ENCODE measurements at places on chromosomes 5 and 9. TPM values are rescaled to one million over a fixed set of nuclear protein-coding genes. Genes with fewer than 3 reads are reported as not detected.

DNA sequence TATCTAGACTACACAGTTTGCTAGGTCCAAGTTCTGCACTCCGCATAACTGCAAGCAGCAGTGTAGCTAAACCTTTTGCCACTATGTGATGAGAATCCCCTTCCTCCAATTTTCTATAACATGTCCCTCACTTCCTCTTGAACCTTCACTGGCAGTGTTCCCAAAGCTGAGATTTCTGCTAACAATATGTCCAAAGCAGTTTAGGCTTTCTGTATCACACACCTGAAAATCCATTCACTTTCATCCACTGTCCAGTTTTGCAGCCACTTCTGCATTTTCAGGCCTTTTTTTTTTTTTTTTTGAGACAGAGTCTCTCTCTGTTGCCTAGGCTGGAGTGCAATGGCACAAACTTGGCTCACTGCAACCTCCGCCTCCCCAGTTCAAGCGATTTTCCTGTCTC lies 111.1 kb downstream of the GADD45G start:
- DNase-seq, result no peak

DNA sequence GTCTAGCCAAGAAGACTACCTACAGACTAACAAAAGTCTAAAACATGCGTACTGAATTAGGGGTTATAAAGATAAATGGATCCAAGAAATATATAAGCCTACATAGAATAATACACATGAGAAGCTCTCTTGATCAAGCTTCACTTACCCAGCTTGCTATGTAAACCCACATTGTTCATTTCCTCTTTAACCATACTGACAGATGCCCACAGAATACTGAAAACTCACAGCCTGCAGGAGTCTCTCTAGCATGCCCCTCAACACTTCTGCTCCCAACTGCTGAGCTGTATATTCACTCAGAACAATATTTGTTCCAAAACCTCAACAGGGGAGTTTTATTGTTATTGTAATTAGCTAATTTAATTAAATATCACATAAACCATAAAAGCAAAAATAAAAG lies 52.4 kb downstream of the RFX3 start:
- no peak for DNase-seq

DNA sequence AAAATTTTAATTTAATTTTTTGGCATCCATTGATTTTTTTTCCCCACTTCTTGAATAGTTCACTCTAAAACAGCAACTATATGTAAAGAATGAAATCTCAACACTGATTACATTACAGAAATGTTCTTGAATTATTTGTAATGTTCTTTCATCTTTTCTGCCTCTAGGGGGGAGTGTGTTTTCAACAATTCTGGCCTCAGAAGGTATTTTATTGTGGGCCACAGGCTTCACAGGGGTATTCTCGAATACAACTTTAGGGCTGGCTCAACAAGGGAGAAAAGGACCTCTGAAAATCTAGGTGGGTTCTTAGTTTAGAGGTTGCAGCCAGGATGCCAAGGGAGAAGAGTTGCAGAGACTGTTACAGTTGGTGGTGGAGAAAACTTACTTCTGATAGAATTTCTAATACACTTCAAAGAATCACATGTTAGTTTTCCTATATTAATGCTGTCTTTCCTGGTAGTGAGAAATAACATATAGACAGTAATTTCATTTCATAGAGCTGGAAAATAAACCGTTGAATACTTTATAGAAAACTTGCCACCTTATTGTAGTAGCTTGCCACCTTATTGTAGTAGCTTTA lies 3.6 kb upstream of the NPR3 start:
- no peak for DNase-seq

- DNase-seq, result no peak
Observed at GRCh38 chr5:171771856-171772255, 13.8 kb upstream of the SMIM23 start.

- DNase-seq, result peak; percentile 13
Observed at GRCh38 chr9:113649054-113649453, 185.5 kb downstream of the RGS3 start.

- DNase-seq, result peak; percentile 43
Observed at GRCh38 chr9:91159664-91160121, 202.0 kb downstream of the AUH start.

GRCh38 chr5:56328753-56329560 lies 95.8 kb upstream of the ANKRD55 start:
- no peak for DNase-seq

DNA sequence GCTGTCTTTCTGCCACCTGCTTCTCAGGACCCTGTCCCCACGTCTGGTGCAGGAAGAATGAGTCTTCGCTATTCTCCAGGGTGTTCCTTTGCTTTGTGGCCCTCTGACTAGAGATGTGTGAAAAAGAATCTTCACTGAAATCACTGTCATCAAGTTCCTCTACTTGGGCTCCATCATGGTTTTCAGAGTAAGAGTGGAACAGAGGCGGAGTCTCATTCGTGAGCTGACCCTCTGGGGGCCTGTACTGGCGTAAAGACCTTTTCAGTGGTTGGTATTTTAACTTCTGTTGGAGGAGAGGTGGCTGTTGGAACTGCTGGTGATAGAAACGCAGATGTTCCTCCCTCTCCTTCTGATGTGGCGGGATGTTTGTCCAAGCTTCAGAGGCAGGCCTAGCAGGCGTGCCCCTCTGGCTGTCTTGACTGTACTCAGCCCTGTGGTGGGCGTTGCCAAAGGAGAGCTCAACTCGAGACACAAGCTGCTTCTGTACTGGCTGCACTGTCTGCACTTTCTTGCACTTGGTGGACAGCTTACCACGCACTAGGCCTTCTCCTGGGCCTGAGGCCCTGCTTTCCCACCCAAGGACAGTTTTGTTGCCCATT lies 72.0 kb downstream of the KIF24 start:
- no peak for DNase-seq

DNA sequence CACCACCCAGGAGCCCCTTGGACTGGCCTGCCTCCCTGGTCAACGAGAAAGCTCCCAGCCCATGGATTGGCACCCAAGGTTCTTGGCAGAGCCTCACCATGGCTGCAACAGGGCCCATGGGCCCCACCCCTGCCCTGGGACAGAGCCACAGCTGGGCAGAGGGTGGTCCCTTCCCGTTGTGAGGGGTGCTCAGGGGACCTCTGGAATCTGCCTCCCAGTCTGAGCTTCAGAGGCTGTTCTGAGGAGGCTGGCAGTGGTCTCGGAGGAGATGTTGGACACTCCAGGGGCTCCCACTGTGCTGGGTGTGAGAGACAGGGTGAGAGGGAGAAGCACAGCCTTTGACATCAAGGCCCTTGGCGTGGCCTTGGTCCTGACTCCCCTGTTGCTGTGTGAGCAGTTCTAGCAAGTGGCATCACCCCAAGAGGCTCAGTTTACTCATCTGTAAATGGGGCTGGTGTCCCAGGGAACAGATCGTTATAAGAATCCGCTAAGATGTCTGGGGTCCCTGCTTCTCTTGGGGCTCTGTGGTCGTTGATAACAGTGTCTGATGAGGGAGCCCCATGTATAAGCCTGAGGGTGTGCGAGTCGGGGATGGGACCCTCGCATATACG lies 33.0 kb downstream of the LHX3 start:
- DNase-seq, result no peak

GRCh38 chr5:77876862-77877502 lies 100.8 kb upstream of the TBCA start:
- DNase-seq, result no peak

- no peak for DNase-seq
Observed at GRCh38 chr5:25975885-25976284, 1062.5 kb downstream of the CDH9 start.

DNA sequence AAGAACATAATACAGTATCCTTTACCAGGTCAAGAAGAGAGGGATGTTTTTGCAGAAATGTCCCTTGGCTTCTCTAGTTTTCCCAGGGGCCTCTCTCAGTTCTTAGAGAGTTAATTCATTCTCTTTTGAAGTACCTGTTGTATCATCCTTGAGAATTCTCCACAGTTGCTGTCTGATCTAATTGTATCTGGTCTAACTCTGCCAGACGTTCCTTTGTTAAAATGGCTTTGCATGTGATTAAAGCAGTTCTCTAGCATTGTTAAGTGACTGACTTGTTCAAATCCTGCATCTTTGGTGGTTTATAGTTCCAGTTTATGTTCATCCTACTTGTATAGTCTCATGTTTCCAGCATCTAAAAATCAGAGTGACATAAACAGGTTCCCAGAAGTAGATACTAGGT lies 65.0 kb downstream of the KIAA1958 start:
- no peak for DNase-seq

DNA sequence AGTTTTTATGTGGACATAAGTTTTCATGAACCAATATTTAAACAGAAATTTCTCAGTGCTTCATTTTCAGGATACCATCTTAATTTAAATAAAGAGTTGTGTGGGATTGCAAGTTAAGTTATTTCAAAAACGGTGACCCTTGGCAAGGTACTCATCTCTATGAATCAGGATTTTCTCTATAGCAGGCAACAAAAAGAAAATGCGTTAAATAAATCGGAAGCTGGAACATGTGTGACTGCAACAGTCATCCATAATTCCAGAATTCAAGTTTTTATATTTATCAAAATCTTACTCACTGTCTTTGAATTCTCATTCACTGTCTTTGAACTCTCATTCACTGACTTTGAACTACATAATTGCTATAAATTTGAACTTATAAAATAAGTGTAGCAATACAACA lies 5.8 kb upstream of the RECK start:
- no peak for DNase-seq

GRCh38 chr5:100827481-100827889 lies 75.6 kb downstream of the ST8SIA4 start:
- DNase-seq, result no peak

GRCh38 chr5:180283026-180283615 lies 8.8 kb downstream of the MAPK9 start:
- no peak for DNase-seq

- DNase-seq, result no peak
Observed at GRCh38 chr5:65577141-65577540, 14.0 kb downstream of the PPWD1 start.

DNA sequence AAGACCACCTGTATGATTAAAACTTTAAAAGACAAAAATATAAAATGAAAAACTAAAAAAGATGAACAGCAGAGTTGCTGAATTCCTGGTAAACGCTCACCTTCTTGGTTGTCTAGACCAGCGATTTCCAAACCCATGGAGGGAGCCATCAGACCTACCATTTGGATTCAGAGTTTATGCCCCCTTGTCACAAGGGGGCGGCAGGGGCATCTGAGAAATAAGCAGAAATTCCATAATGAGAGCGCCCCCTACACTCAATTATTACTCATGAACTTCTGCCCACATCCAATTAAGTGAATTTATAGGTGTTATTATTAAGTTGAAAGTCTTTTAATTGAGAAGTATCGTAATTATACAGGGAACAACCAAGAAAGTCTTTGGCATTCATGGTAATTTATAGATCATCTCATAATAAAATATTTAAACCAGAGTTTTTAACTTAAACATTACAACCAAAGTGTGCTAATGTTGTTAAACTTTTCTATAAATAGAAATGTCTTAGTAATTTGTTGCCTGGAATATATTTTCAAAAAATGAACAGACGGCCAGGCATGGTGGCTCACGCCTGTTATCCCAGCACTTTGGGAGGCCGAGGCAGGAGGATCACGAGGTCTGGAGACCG lies 35.2 kb upstream of the SPATA31C2 start:
- no peak for DNase-seq

DNA sequence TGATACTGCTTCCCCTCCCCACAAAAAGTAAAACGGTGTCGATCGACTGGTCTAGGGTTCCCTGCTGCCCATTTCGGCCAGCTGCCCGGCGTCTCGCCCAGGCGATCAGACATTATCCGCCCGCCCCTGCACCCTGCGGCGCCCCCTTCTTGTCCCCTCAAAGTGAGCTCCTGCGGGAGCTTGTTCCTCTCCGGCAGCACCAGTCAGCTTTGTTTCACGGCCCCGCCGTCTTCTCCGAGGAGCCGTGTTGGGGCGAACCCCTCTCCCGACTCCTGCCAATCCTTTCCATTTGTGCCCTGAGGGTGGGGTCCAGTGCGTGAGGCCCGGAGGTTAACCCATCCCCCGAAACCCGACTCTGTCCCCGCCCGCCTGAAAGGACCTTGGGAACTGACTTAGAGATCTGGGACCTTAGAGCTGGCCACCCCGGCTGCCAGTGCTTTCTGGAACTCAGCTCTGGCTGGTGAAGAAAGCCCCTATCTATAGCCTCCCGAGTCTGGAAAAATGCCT lies 518 bp downstream of the UBE2B start:
- peak; percentile 78 for DNase-seq

DNA sequence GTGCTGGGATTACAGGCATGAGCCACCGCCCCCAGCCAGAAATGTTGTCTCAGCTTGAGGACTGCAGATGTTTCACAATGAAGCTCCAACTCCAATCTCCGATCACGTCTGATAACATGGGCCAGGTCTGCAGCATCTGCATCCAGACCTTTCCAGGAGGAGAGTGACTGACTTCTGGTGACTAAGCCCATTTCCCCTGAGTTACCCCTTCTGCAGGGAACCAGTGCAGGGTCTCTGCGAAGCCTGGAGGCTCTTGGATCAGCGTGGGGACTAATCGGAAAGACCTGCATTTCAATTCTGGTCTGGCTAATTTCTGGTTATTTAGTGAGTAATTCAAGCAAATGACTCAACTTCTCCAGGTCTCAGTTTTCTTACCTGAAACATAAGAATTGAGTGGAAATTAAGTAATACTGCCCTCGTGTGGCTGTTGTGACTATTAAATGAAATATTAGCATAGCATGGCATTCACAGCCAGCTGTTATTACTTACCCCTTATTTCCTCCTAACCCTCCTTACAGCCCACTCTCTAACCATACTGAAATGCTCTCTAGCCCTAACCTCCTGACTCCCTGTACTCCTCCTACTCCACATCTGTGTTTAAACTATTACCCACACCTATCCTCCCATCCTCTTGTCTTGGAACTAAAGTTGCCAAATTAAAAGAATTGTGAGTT lies 2.2 kb upstream of the GNPDA1 start:
- DNase-seq, result peak; percentile 34

DNA sequence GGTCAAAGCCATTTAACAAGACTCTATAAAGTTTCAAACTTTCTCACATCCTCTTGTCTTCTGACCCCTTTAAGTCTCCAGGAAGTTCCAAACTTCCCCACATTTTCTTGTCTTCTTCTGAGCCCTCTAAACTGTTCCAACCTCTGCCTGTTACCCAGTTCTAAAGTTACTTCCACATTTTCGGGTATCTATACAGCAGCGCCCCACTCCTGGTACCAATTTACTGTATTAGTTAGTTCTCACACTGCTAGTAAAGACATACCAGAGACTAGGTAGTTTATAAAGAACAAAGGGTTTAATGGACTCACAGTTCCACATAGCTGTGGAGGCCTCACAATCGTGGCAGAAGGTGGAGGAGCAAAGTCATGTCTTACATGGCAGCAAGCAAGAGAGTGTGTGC lies 23.3 kb upstream of the PRLR start:
- DNase-seq, result no peak

NIM1K gene
- 0.22 TPM for total RNA-seq

GFI1B gene
- total RNA-seq, result not detected

NME5 gene
- 2.0 TPM for total RNA-seq

DOCK8 gene
- total RNA-seq, result 17.5 TPM

OR1Q1 gene
- not detected for total RNA-seq

HNRNPK gene
- total RNA-seq, result 211 TPM

NLN gene
- 8.8 TPM for total RNA-seq

PKD2L2 gene
- total RNA-seq, result not detected

TAF11L5 gene
- not detected for total RNA-seq

PCDHGA3 gene
- total RNA-seq, result 0.98 TPM

OTP gene
- not detected for total RNA-seq

HACD4 gene
- 0.09 TPM for total RNA-seq

GPR151 gene
- total RNA-seq, result not detected

PCDHB6 gene
- 0.42 TPM for total RNA-seq

OXCT1 gene
- 2.7 TPM for total RNA-seq

All from pancreas (tissue), 10 donors.